ENCODE measurements at places on chromosomes 3 and 15.

DNA sequence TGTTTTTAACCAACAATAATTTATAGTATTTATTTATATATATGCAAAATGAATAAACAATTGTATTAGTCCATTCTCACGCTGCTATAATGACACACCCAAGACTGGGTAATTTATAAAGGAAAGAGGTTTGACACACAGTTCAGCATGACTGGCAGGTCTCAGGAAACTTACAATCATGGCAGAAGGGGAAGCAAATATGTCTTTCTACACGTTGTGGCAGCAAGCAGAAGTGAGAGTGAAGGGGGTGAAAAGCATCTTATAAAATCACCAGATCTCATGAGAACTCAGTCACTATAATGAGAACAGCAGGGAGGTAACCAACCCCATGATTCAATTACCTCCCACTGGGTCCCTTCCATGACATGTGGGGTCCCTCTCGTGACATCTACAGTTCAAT lies 162.8 kb upstream of the SLITRK3 start:
- DNase-seq, result no peak

DNA sequence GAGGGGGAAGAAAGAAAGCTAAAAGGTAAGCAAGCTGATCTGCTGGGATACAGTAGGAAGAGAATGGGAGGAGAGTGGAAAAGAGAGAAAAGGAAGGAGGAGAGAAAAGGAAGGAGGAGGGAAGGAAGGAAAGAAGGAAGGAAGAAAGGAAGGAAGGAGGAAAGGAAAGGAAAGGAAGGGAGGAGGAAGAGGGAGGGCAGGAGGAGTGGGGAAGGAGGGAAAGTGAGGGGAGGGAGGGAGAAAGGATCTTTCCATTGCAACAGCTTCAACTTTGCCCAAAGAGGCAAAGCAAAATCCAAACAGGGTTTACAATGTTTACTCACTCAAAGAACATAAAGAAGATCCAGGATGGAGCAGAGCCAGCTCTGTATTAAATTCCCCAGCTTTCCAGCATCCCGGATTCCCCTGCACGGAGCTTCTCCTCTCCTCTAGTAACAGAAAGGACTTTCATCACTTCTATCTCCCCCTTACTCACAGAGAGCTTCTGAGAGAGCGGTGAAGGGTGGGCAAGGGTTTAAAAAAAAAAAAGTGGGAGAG lies 494.2 kb upstream of the PROK2 start:
- DNase-seq, result peak; percentile 86

DNA sequence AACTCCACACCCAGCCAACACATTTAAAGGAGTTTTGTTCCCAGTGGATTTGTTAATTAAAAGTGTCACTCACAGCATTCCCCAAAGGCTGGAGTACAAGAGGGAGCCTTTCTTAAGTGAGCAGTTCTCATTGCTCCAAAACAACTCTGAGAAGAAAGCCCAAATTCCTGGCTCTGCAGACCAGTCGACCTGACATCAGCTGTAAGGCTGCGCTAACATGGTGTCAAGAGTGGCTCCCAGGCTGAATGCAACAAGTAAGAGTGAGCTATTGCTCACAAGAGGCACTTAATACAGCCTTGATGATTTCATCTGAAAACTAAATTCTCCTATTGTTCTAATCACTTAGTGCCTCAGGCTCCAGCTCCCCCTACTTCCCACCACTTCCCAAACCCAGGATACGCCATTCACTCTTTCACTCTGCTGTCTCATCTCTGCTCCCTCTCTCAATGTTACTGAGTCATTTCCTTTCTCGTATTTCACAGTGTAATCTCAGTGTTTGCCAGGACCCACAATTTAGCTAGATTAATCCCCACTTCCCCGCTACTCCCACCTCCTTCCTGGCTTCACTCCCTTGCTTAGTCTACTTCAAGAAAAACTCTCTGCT lies 81.8 kb downstream of the WWTR1 start:
- DNase-seq, result peak; percentile 94

- peak; percentile 20 for DNase-seq
Measured at GRCh38 chr15:96320107-96320506, 10.4 kb upstream of the NR2F2 start.

GRCh38 chr3:28012830-28013229 lies 228.6 kb upstream of the CMC1 start:
- no peak for DNase-seq

DNA sequence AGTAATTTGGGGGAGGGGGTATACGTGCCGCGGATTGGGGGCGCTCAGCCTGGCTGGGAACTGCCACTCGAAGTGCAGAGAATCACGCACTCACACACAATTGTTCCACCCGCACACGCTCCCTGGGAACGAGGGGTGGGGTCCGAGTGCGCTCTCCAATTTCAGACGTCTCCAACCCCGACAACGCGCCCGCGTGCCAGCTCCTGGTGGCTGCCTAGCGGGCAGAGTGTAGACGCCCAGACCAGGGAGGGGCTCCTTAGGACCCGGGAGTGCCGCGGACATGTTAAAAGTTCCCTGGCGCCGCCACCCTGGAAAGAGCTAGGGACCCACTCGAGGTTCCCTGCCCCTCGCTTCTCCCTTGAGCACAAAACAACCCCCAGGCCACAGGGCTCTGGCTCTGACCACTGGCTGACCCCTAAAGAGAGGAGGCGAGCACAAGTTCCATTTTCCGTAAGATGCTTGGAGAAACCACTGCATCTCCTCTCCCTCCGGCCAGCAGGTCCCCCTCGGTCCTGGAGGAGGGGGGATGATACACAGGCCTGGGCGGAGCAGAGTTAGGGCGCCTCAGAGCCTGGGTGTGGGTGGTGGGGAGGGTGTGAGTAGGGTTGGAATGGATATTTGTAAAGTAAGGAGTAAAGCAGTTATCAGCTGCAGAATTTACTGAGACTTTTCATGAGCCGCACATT lies 894 bp upstream of the ANKRD63 start:
- DNase-seq, result no peak

GRCh38 chr15:58285921-58286278 lies 145.9 kb upstream of the LIPC start:
- DNase-seq, result peak; percentile 8

- no peak for DNase-seq
Measured at GRCh38 chr3:46861605-46862368, 1.5 kb downstream of the MYL3 start.

- no peak for DNase-seq
Measured at GRCh38 chr3:14423963-14424362, 21.6 kb downstream of the SLC6A6 start.

DNA sequence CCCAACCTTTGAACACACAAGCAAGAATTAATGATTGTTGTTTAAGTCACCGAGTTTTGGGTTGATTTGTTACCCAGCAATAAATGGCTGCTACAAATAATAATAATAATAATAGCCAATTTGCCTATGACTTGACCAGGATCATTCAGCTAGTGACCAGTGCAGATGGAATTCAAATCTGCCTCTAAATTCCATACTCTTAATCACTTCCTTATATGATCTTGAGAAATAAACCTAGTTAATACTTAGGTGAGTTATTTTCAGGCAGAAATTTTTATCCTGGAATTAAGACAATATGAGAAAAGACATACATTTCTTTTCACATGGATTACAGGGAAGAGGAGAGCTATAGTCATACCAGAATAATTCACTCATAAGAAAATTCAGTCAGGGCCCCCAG lies 116.0 kb upstream of the GALNT15 start:
- DNase-seq, result no peak

- DNase-seq, result no peak
Measured at GRCh38 chr15:65900488-65900887, 31.2 kb downstream of the RAB11A start.

- DNase-seq, result no peak
Measured at GRCh38 chr3:117408811-117409210, 699.2 kb downstream of the TUSC7 start.

GRCh38 chr3:39707314-39707909 lies 102.0 kb upstream of the MYRIP start:
- peak; percentile 39 for DNase-seq

- peak; percentile 33 for DNase-seq
Measured at GRCh38 chr3:55484191-55484689, 2.9 kb downstream of the WNT5A start.

GRCh38 chr3:197149-197827 lies 725 bp downstream of the CHL1 start:
- no peak for DNase-seq

DNA sequence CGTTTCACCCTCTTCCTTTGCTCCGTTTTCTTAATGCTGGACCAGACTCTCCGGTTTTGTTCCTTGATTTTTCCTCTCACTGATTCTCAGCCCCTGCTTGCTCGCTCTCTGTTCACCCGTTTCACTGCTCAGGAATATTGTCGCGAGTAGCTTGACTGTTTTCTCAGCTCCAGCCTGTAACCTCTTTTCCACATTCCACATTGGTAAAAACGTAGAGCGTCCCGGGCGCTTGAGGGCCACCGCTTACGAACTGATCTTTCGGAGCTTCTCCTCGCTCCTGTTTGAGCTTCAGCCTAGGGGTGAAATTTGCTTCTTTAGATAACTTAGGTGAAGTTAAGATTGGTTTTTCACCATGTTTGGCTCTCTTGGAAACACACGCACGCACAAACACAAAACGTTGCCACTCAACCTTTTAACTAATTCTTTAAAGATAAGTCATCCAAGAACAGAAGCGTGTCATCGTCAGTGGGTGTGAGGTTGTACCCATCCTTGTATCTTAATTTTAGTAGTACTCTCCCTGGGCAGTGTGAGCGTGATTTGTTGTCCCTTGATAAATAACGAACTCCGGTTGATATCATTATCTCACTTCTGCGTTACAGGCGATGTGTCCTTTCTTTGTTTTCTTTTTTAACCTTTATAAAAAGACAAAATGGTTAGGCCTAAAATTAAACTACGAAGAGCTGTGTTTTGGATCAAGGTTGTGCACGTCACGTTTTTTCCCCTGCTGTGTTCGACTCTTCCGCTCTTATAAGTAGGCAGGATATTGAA lies 1.0 kb downstream of the PAK2 start:
- peak; percentile 65 for DNase-seq
